Testis (tissue), 5 donors: ENCODE measurements at places on chromosomes 3 and 15. TPM values are rescaled to one million over a fixed set of nuclear protein-coding genes. Genes with fewer than 3 reads are reported as not detected.

The PLSCR5 gene
- not detected for total RNA-seq

The SI gene
- 1.5 TPM for total RNA-seq

The EID1 gene
- 164 TPM for total RNA-seq

The PTH1R gene
- total RNA-seq, result 11.3 TPM

The ADAMTS17 gene
- total RNA-seq, result 12.4 TPM

The GLDN gene
- total RNA-seq, result 0.37 TPM

The DAZL gene
- 49.8 TPM for total RNA-seq

The GOLGA6L7 gene
- 13.6 TPM for total RNA-seq

The PDE12 gene
- total RNA-seq, result 26.0 TPM

The CASR gene
- total RNA-seq, result 1.2 TPM

DNA sequence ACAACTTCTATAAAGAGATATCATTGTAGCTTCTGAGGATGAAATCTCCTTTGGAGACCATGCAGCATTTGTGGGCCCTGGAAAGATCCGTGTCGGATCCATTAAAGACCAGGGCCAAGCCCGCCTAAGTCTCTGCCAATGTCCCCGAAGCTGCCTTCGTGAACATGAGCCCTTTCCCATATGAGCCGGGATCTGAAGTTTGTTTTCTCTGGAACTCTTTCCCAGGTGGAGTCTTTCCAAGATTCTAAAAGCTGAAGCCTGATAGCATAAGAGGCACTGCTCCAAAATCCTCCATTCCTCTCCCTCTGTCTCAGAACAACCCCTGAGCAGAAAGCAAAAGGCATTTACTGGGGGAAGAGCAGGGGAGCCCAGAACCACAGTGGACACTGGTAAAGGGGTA lies 274.6 kb downstream of the NTRK3 start:
- no peaks in the 10 kb centered on the region for H3K27me3 ChIP-seq
- H3K4me1 ChIP-seq, result peaks cover 5% of the 10 kb centered on the region
- H3K4me3 ChIP-seq, result no peak overlapping the region
- no peak overlapping the region for H3K27ac ChIP-seq
- H3K36me3 ChIP-seq, result no peaks in the 10 kb centered on the region

GRCh38 chr15:57251308-57251707 lies 125.0 kb upstream of the CGNL1 start:
- no peaks in the 10 kb centered on the region for H3K27me3 ChIP-seq
- H3K4me1 ChIP-seq, result no peaks in the 10 kb centered on the region
- no peak overlapping the region for H3K27ac ChIP-seq
- no peak overlapping the region for H3K4me3 ChIP-seq
- no peaks in the 10 kb centered on the region for H3K36me3 ChIP-seq

- DNase-seq, result no peak
- H3K36me3 ChIP-seq, result no peaks in the 10 kb centered on the region
- H3K27ac ChIP-seq, result no peak overlapping the region
- H3K4me3 ChIP-seq, result no peak overlapping the region
- no peaks in the 10 kb centered on the region for H3K27me3 ChIP-seq
These were observed 257.9 kb downstream of the PDCD6IP start for GRCh38 chr3:34056181-34056910.

DNA sequence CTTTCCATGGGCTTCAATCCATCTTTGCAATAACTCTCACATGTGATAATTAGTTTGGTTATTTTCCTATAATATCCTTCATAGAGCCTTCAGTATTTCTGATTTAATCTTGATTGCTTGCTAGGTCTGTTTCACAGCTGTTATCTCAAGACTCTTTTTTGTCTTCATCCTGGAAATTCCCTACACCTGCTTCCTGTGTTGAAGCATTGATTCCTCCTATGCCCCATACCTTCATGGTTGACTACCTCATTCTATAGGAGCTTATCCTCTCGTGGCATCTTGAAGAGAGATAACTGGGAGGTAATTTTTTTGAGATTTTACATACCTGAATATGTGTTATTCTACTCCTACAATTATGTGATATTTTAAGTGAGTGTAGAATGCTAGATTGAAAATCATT lies 26.7 kb downstream of the PIK3CA start:
- DNase-seq, result no peak
- H3K4me3 ChIP-seq, result no peak overlapping the region
- H3K36me3 ChIP-seq, result no peaks in the 10 kb centered on the region
- H3K27me3 ChIP-seq, result no peaks in the 10 kb centered on the region

DNA sequence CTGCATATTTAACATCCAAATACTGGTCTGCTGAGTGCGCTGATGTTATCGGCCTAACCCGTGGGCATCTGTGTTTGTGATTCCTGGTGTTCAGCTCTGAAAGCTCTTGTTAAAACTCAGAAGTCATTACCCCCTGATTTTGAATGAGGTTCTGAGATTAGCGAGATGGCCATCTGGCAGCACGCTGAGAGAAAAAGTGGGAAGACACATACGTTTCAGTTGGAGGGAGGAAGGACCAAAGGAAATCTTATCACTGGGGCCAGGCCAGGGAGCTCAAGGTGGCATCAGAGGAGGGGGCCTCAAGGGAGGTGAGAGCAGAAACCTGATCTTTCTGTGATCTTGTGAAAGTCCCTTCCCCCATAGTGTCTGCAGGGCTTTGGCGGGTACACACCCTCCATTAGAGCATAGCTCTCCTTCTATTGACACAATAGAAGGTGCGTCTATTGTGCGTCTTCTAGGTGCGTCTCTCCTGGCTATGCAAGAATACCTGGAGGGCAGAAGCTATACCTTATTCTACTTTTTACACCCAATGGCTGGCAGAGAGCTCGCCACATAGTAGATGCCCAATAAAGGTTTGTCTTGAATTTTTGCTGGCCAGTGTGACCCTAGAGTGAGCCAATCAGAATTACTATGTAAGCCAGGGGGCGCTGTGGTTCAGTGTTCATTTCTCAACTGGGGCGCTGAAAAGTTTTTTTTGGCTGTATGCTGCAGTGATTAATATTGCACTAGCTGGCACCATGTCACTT lies 182.4 kb downstream of the SHQ1 start:
- peak; percentile 51 for DNase-seq
- H3K27me3 ChIP-seq, result no peaks in the 10 kb centered on the region
- no peaks in the 10 kb centered on the region for H3K4me1 ChIP-seq
- no peaks in the 10 kb centered on the region for H3K36me3 ChIP-seq

- no peaks in the 10 kb centered on the region for H3K36me3 ChIP-seq
- H3K4me3 ChIP-seq, result no peak overlapping the region
- no peak for DNase-seq
- H3K27me3 ChIP-seq, result no peaks in the 10 kb centered on the region
These were observed 567.8 kb downstream of the ZPLD1 start for GRCh38 chr3:103002425-103003176.

DNA sequence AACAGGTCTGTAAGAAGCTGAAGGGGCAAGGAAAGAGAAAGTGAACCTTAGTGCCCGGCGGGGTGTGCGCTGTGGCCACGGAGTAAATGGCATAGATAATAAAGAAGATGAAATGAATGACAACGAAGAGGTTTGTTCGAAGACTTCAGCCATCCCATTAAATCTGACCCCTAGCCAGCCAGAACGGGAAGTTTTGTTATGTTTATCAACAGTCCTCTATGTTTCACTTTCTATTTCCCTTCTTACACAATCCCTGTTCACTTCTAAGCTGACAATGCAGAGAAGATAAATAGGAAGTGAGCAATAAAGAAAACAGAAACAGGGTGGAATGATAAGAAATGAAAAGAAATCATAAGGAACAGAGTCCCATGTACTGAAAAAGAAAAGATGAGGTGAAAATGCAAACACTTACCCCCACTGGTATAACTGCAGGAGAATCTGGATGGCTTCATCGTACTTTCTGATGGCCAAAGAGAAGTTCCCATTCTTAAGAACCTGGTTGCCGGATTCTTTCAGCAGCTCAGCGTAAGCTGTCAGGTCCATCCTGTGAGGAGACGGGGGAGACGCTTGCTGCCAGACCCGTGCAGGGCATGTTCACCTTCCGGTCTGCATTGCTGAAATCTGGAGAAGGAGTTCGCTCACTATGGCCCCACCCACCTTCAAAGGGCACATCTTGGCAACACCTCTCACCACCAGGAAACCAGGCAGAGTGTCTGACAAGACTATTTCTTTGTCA lies 36.8 kb downstream of the TRANK1 start:
- H3K4me3 ChIP-seq, result peak overlapping the region; percentile 41
- H3K36me3 ChIP-seq, result no peaks in the 10 kb centered on the region
- no peaks in the 10 kb centered on the region for H3K4me1 ChIP-seq

- no peaks in the 10 kb centered on the region for H3K4me1 ChIP-seq
- H3K27me3 ChIP-seq, result no peaks in the 10 kb centered on the region
- DNase-seq, result no peak
- H3K36me3 ChIP-seq, result no peaks in the 10 kb centered on the region
- H3K4me3 ChIP-seq, result no peak overlapping the region
These were observed 142.5 kb upstream of the C2CD4B start for GRCh38 chr15:62307551-62307950.

GRCh38 chr3:46900007-46900292 lies 22.4 kb downstream of the PTH1R start:
- H3K4me3 ChIP-seq, result no peak overlapping the region
- no peak for DNase-seq
- peaks cover 10% of the 10 kb centered on the region for H3K4me1 ChIP-seq
- no peaks in the 10 kb centered on the region for H3K36me3 ChIP-seq
- H3K27me3 ChIP-seq, result no peaks in the 10 kb centered on the region
- no peak overlapping the region for H3K27ac ChIP-seq

GRCh38 chr3:128432971-128433836 lies 33.5 kb downstream of the DNAJB8 start:
- no peak overlapping the region for H3K27ac ChIP-seq

DNA sequence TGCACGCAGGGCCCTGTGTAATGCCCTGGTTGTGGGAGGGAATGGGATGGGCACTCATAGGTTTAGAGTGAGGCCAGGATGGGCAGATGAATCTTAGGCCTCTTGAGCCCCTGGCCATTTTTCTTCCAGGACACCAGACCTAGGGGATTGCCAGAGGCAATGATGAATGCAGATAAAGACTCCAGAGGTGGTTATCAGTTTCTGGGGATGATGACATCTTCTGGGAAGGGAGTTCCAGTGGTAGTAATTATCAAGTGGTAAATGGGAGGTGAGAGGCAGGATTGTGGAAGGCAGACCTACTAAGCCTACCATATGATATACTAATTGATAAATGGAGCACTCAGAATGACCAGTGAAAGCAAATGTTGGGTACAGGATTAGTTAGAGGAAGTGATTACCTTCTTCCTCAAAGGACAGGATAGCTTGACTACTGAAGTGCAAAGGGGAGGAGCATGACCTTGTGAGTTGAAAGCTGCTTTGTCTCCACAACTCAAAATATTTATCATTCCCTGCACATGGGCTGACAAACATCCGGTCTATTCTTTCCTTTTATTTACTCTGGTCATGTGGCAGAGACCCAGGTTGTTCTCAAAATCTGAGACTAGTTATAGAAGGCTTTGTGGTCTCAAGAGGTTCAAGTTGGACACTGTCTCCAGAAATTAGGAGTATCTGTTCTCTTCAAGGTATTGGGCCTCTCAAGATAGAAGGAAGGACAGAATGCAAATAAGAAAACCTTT lies 10.2 kb upstream of the MAPK6 start:
- H3K36me3 ChIP-seq, result no peaks in the 10 kb centered on the region
- no peak overlapping the region for H3K27ac ChIP-seq
- H3K27me3 ChIP-seq, result no peaks in the 10 kb centered on the region
- no peak overlapping the region for H3K4me3 ChIP-seq

DNA sequence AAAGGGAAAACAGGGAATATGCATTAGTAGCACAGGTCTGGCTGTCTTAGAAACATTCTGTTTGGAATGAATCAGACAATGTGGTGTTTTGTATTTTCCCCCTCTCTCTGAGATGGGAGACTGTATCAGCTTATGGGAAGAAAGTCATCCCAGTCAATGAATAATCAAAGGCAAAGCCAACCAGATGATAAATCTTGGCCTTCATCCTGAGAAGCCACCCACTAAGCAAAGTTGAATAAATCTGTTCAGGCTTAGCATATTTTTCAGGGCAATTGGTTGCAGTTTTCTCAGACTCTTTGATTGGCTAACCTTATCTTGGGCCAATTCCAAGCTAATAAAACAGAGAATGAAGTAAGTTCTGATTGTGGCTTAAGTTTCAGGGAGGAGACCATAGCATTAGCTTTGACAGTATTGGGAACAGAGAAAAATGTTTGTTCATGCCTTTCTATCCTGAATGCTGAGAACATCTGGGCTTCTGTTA lies 63.6 kb upstream of the ARL8B start:
- no peaks in the 10 kb centered on the region for H3K4me1 ChIP-seq
- H3K27ac ChIP-seq, result no peak overlapping the region
- no peak for DNase-seq
- no peaks in the 10 kb centered on the region for H3K36me3 ChIP-seq

DNA sequence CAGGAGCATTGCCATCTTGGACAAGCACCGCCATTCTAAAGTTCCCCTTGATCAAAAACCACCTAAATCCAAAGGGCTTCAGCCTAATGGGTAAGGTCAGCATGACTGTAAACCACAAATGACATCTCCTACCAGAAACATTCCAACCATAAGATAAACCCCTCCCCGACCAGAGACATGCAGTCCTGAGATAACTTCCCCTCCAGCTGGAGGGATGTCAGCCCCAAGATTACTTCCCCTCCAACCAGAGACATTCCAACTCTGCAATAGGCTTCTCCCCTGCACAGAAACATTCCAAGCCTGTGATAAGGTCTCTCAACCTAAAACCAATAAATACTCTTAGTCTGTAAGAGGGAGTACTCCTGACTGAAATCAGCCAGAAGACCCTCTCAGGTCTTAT lies 62.7 kb upstream of the DNAJC19 start:
- H3K27ac ChIP-seq, result no peak overlapping the region
- no peak overlapping the region for H3K4me3 ChIP-seq
- DNase-seq, result no peak
- no peaks in the 10 kb centered on the region for H3K36me3 ChIP-seq
- H3K27me3 ChIP-seq, result no peaks in the 10 kb centered on the region
- no peaks in the 10 kb centered on the region for H3K4me1 ChIP-seq

GRCh38 chr15:79117442-79118204 lies 27.0 kb upstream of the RASGRF1 start:
- H3K4me1 ChIP-seq, result peaks cover 12% of the 10 kb centered on the region
- no peak overlapping the region for H3K4me3 ChIP-seq
- H3K27me3 ChIP-seq, result no peaks in the 10 kb centered on the region
- H3K36me3 ChIP-seq, result no peaks in the 10 kb centered on the region
- DNase-seq, result no peak
- H3K27ac ChIP-seq, result no peak overlapping the region

GRCh38 chr3:57956833-57957174 lies 51.4 kb upstream of the FLNB start:
- H3K4me3 ChIP-seq, result no peak overlapping the region
- H3K27ac ChIP-seq, result no peak overlapping the region
- DNase-seq, result no peak
- peaks cover 28% of the 10 kb centered on the region for H3K4me1 ChIP-seq
- no peaks in the 10 kb centered on the region for H3K27me3 ChIP-seq

DNA sequence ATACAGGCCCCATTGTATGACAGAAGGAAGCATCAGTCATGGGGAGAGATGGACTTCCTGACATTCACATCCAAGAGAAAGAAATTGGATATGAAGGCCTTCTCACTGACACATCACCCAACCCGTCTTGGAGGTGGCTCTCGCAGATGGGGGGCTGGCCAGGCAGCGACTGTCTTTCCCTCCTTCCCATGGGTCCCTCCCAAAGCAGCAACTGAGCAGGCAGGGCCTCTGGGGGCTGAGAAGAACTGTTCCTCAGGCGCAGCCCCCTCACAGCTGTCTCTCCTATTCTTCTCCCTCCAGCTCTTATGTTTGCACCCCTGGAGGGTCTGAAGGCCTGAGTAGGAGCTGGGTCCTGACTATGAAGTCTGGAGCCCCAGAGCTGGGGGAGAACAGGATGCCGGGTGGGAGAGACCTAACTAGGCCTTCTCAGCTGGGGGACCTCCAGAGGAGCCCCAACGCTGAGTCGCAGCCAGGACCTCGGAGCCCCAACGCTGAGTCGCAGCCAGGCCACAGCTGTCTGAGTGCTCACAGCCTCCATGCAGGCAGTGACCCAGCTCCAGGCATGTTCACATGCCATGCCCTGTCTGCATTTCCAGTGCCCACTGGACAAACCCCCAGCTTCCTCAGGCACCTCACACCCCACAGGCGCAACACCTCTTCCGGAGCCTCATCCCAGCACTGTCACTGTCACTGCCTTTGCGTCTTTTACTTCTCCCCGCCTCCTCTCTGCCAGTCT lies 29.6 kb downstream of the UMPS start:
- H3K27me3 ChIP-seq, result no peaks in the 10 kb centered on the region
- H3K4me1 ChIP-seq, result peaks cover 5% of the 10 kb centered on the region
